ENCODE measurements at places on chromosomes 4 and X.
A peak's percentile ranks its signal among the peaks of the same experiment; 100 is the strongest.

- no peaks in the 10 kb centered on the region for H3K36me3 ChIP-seq
- DNase-seq: no peak
- no peak overlapping the region for H3K4me3 ChIP-seq
- H3K4me1 ChIP-seq: no peaks in the 10 kb centered on the region
Measured at GRCh38 chr4:69881173-69881773, 21.3 kb upstream of the SULT1E1 start.

DNA sequence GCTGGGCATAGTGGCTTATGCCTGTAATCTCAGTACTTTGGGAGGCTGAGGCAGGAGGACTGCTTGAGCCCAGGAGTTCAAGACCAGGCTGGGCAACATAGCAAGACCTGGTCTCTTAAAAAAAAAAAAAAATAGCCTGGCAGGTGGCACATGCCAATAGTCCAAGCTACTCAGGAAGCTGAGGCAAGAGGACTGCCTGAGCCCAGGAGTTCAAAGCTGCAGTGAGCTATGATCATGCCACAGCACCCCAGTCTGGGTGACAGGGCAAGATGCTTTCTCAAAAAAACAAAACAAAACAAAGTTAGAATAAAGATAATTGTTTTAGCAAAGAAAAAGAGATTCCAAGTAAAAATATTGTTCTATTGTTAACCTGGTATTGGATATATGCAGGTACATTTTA, 75.0 kb downstream of the LRBA start:
- H3K27me3 ChIP-seq: no peaks in the 10 kb centered on the region
- no peak for DNase-seq
- H3K4me1 ChIP-seq: no peaks in the 10 kb centered on the region
- no peak overlapping the region for H3K4me3 ChIP-seq
- no peak overlapping the region for H3K27ac ChIP-seq

DNA sequence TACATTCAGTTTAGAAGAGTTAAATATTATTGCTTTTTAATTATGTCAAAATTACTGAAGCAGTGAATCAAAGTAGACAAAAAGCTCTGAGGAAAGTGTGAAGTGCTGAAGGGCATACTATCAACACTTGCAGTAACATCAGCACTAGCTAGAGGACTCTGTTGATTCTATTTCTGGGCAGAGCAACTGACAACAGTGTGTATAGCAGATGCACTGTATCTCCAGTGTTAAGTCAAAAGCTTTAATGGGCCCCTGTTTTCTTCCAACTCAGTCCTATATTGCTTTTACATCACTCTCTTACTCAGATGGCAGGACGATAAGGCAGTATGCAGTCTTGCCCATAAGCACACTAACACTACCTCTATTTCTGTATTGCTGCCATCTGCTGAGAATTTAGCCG, 435.2 kb upstream of the AMOT start:
- DNase-seq: no peak
- no peaks in the 10 kb centered on the region for H3K36me3 ChIP-seq
- H3K4me1 ChIP-seq: no peaks in the 10 kb centered on the region
- H3K4me3 ChIP-seq: no peak overlapping the region
- H3K27ac ChIP-seq: no peak overlapping the region

- H3K27ac ChIP-seq: no peak overlapping the region
- no peak overlapping the region for H3K4me3 ChIP-seq
- no peaks in the 10 kb centered on the region for H3K36me3 ChIP-seq
- no peaks in the 10 kb centered on the region for H3K27me3 ChIP-seq
- no peak for DNase-seq
Measured at GRCh38 chr4:82201303-82201702, 172.5 kb downstream of the HNRNPD start.

DNA sequence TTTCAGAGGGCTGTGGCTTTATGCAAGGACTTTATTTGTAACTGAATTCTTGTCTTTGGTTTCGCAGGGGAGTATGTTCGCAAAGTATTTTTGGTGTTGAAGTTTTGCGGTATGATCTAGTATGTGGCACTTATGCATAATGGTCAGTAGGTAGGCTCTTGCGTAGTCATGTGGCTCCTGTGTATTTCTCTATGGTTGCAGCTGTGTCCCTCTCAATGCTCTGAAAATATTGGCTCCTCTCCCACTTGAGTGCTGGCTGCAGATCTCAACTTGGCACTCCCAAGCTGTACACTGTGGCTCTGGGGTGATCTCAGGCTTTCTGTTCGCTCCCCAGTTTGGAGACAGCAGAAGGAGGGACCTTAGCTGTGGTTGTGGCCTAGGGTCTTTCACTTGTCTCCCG, 24.8 kb downstream of the ARMCX5 start:
- H3K27ac ChIP-seq: no peak overlapping the region
- H3K4me3 ChIP-seq: no peak overlapping the region
- DNase-seq: no peak
- H3K36me3 ChIP-seq: no peaks in the 10 kb centered on the region
- H3K4me1 ChIP-seq: no peaks in the 10 kb centered on the region

GRCh38 chr4:80521438-80521837, 185.9 kb downstream of the CFAP299 start:
- DNase-seq: no peak
- no peaks in the 10 kb centered on the region for H3K27me3 ChIP-seq
- H3K36me3 ChIP-seq: no peaks in the 10 kb centered on the region
- no peaks in the 10 kb centered on the region for H3K4me1 ChIP-seq
- no peak overlapping the region for H3K4me3 ChIP-seq

GRCh38 chrX:123425904-123426303, 241.8 kb downstream of the GRIA3 start:
- H3K27me3 ChIP-seq: no peaks in the 10 kb centered on the region
- H3K4me3 ChIP-seq: no peak overlapping the region
- H3K4me1 ChIP-seq: no peaks in the 10 kb centered on the region
- no peak overlapping the region for H3K27ac ChIP-seq
- peak; percentile 4 for DNase-seq

- H3K27me3 ChIP-seq: no peaks in the 10 kb centered on the region
- peak overlapping the region; percentile 36 for H3K27ac ChIP-seq
- no peak overlapping the region for H3K4me3 ChIP-seq
- H3K36me3 ChIP-seq: no peaks in the 10 kb centered on the region
- DNase-seq: no peak
- peaks cover 23% of the 10 kb centered on the region for H3K4me1 ChIP-seq
Measured at GRCh38 chr4:16196482-16197393, 29.5 kb downstream of the TAPT1 start.

GRCh38 chr4:98491899-98492559, 166.4 kb downstream of the TSPAN5 start:
- H3K27me3 ChIP-seq: no peaks in the 10 kb centered on the region
- H3K36me3 ChIP-seq: no peaks in the 10 kb centered on the region
- no peaks in the 10 kb centered on the region for H3K4me1 ChIP-seq
- DNase-seq: no peak
- H3K27ac ChIP-seq: no peak overlapping the region

GRCh38 chr4:183142571-183143550, 43.8 kb downstream of the WWC2 start:
- no peaks in the 10 kb centered on the region for H3K4me1 ChIP-seq
- no peak overlapping the region for H3K4me3 ChIP-seq
- peak; percentile 46 for DNase-seq
- no peaks in the 10 kb centered on the region for H3K36me3 ChIP-seq
- no peak overlapping the region for H3K27ac ChIP-seq

DNA sequence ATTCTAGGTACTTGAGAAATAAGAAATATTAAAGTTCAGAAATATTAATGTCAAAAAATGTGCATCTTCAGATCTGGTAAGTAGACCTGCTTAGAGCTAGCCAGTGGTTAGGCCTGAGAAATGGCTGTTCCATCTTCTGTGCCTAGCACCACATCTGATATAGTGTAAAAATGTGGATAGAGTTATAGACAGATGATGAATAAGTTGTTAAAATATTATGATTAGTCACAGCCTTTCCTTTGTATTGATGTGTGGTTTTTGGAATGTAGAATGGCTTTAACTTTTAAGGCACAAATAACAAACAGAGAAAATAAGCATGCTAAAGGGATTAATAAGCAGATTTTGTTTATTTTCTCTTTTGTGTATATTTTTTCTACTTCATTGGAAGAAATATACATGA, 133.5 kb upstream of the NUDT6 start:
- no peak for DNase-seq
- H3K36me3 ChIP-seq: no peaks in the 10 kb centered on the region
- no peak overlapping the region for H3K4me3 ChIP-seq
- H3K4me1 ChIP-seq: no peaks in the 10 kb centered on the region
- H3K27me3 ChIP-seq: no peaks in the 10 kb centered on the region

GRCh38 chr4:148090029-148090428, 352.2 kb downstream of the NR3C2 start:
- H3K36me3 ChIP-seq: no peaks in the 10 kb centered on the region
- no peak overlapping the region for H3K4me3 ChIP-seq
- no peak overlapping the region for H3K27ac ChIP-seq
- no peak for DNase-seq
- H3K27me3 ChIP-seq: no peaks in the 10 kb centered on the region

DNA sequence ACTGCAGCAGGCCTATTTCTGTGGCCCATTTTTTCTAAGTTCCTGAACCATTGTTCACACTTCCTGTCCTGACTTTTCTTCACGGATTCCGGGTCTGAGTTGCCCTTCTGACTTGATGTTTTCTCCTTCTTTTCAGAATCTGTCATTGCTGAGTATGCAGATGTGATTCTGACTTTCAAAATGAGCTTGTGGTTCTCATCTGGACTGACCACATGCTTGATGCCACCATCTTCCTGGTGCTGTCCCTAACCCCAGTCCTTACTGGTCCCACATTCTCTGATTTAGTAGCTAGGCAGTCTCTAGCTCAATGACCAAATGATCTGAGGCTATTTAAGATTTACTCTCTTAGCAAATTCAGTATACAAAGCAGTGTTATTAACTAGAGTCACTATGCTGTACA, 822.3 kb upstream of the TENM3 start:
- DNase-seq: no peak
- no peaks in the 10 kb centered on the region for H3K4me1 ChIP-seq

- no peaks in the 10 kb centered on the region for H3K27me3 ChIP-seq
- H3K27ac ChIP-seq: no peak overlapping the region
- H3K4me1 ChIP-seq: no peaks in the 10 kb centered on the region
Measured at GRCh38 chrX:10972706-10973105, 138.4 kb upstream of the HCCS start.

- peaks cover 15% of the 10 kb centered on the region for H3K4me1 ChIP-seq
- H3K27me3 ChIP-seq: no peaks in the 10 kb centered on the region
- no peak for DNase-seq
- no peaks in the 10 kb centered on the region for H3K36me3 ChIP-seq
Measured at GRCh38 chrX:32744921-32745320, 466.4 kb downstream of the DMD start.

DNA sequence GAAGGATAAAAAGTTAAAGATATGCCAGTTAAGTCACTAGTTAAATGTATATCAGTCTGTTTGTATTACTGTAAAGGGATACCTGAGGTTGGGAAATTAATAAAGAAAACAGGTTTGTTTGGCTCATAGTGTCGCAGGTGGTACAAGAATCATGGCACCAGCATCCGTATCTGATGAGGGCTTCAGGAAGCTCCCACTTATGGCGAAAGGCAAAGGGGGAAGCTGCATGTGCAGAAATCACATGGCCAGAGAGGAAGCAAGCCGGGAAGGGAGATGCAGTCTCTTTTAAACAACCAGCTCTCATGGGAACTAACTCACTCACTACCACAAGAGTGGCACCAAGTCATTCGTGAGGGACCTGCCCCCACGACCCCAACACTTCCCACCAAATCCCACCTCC, 91.9 kb upstream of the SH3RF1 start:
- no peaks in the 10 kb centered on the region for H3K36me3 ChIP-seq
- no peak overlapping the region for H3K4me3 ChIP-seq
- H3K27ac ChIP-seq: no peak overlapping the region
- DNase-seq: no peak
- no peaks in the 10 kb centered on the region for H3K27me3 ChIP-seq

DNA sequence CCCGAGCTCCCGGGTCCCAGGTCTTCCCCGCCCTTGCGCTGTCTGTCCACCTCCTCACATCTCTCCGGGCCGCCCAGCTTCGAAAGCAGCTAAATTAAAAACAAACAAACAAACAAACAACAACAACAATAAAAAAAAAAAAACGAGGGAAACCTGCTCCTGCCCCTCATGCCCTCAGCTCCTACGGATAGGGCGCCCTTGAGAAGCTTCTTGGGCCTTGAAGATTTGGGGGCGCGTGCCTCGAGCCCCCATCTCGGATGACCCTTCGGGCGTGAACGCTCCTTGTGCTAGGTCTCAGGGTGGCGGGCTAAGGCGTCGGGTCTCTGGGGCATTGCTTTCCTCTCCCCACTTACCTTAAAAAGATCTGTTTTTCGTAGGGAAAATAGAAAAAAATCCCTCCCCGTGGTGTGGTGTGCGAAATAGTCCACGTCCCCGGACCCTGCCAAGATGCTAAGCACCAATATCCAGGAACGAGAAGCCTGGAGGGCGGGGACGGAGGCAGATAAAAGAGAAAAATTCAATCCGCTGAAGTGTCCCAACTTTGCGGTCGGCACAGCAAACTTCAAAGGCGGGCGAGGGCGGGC, 603 bp downstream of the NDNF start:
- no peaks in the 10 kb centered on the region for H3K27me3 ChIP-seq
- no peak overlapping the region for H3K27ac ChIP-seq
- H3K36me3 ChIP-seq: no peaks in the 10 kb centered on the region
- DNase-seq: no peak
- peak overlapping the region; percentile 46 for H3K4me3 ChIP-seq
- no peaks in the 10 kb centered on the region for H3K4me1 ChIP-seq

DNA sequence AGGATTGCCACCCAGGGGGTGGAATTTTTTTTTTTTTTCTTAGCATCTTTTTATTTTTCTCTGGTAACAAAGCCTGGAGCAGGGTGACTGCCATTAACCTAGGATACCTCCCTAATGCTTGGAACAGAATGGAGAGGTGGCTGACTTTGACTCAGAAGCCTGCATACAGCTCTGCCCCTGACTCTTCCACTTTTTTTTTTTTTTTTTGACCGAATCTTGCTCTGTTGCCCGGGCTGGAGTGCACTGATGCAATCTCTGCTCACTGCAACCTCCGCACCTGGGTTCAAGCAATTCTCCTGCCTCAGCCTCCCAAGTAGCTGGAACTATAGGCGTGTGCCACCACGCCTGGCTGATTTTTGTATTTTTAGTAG, 341 bp upstream of the SLC2A9 start:
- H3K27ac ChIP-seq: peak overlapping the region; percentile 72
- no peaks in the 10 kb centered on the region for H3K27me3 ChIP-seq
- H3K4me3 ChIP-seq: no peak overlapping the region
- no peaks in the 10 kb centered on the region for H3K36me3 ChIP-seq
- no peak for DNase-seq

DNA sequence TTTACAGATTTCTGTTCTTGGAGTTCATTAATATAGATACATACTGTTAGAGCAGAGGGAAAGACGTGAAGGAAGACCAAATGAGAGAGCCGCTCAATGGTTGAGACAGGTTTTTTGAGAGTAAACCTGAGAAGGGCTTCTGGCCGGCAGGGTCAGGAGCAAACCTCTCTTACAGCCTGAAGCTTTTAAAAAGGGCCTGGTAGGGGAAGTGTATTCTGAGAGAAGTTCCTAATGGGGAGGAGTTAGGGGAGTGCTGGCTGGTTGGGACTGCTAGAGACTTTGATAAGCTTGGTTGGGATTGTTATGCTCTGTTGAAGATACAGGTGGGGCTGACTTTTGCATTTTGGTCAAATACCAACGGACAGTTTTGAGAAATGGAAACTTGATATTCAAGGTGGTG, 186.8 kb upstream of the PABPC4L start:
- no peaks in the 10 kb centered on the region for H3K36me3 ChIP-seq
- DNase-seq: no peak
- H3K4me3 ChIP-seq: no peak overlapping the region
- H3K27me3 ChIP-seq: no peaks in the 10 kb centered on the region
- H3K4me1 ChIP-seq: no peaks in the 10 kb centered on the region
- no peak overlapping the region for H3K27ac ChIP-seq

GRCh38 chrX:120672389-120672788, 42.5 kb upstream of the C1GALT1C1 start:
- no peak overlapping the region for H3K4me3 ChIP-seq
- DNase-seq: peak; percentile 58
- H3K27me3 ChIP-seq: no peaks in the 10 kb centered on the region
- H3K36me3 ChIP-seq: no peaks in the 10 kb centered on the region
- peak overlapping the region; percentile 73 for H3K27ac ChIP-seq

Measured in tibial nerve (tissue), 4 donors.